ENCODE measurements at places on chromosomes 7 and 10. TPM values are rescaled to one million over a fixed set of nuclear protein-coding genes. Genes with fewer than 3 reads are reported as not detected.

Gene VDAC2
- total RNA-seq, result 223 TPM

Gene CREB5
- 2.5 TPM for total RNA-seq

Gene SCART1
- total RNA-seq, result 1.1 TPM

Gene OR2A25
- not detected for total RNA-seq

Gene RP9
- total RNA-seq, result 6.8 TPM

Gene OPN1SW
- not detected for total RNA-seq

Gene MSS51
- total RNA-seq, result 2.3 TPM

Gene POLR3A
- total RNA-seq, result 14.9 TPM

Gene ADARB2
- total RNA-seq, result not detected

Gene C10orf105
- not detected for total RNA-seq

Gene SPDYE5
- total RNA-seq, result not detected

Gene CRHR2
- not detected for total RNA-seq

Gene UBE2D1
- total RNA-seq, result 13.0 TPM

Gene RBP4
- total RNA-seq, result not detected

Gene SPAG6
- under 0.01 TPM for total RNA-seq

Gene PNLIPRP1
- total RNA-seq, result not detected

Gene GNAI1
- 56.9 TPM for total RNA-seq

Gene COL13A1
- total RNA-seq, result 44.3 TPM

Gene IQUB
- 0.19 TPM for total RNA-seq

Gene FAM241B
- 0.19 TPM for total RNA-seq

Gene KCND2
- 2.1 TPM for total RNA-seq

Gene CPA4
- 24.3 TPM for total RNA-seq

Gene EN2
- total RNA-seq, result not detected

Gene ZP3
- 1.2 TPM for total RNA-seq

Gene CNPY1
- total RNA-seq, result not detected

Gene DKK1
- total RNA-seq, result 174 TPM

Gene CCNJ
- total RNA-seq, result 2.8 TPM

Gene TYW1B
- 8.5 TPM for total RNA-seq

Gene SRPK2
- total RNA-seq, result 47.9 TPM

Gene PSD
- 4.2 TPM for total RNA-seq

Gene ELAPOR2
- total RNA-seq, result 7.1 TPM

Gene H2BK1
- total RNA-seq, result not detected

Gene MIOS
- total RNA-seq, result 38.3 TPM

Gene PRPS1L1
- total RNA-seq, result not detected

Gene SNCG
- total RNA-seq, result 36.1 TPM

Gene CYP3A5
- total RNA-seq, result under 0.01 TPM

Gene SPAM1
- not detected for total RNA-seq

Gene CAV1
- total RNA-seq, result 668 TPM

Gene BMPER
- total RNA-seq, result 39.5 TPM

Gene LRRC61
- total RNA-seq, result 0.85 TPM

Gene COL1A2
- 5,973 TPM for total RNA-seq
